Stimulated activated CD8-positive, alpha-beta memory T cell treated with anti-CD3 and anti-CD28 coated beads, Interleukin-7, amount 100 ng/mL, for 24 hours (primary cell): ENCODE measurements at places on chromosomes 13 and 19.

DNA sequence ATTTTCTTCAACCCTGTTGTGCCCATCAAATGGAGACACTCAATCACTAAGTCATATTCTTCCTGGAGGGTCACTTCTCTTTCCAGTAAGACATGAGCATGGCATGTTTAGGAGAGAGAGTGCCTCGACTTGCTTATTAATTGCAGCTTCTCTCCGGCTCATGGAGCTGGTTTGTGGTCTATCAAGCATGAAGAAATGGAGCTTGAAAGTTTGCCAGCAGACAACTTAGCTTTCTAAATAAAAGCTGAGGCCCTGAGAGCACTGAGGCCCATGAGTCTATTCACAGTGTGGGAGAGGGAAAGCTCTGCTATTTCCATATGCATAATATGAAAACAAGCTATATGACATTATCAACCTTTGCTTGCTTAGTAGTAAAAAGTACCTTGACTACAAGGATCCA, 378.5 kb downstream of the FGF9 start:
- no peak for DNase-seq

DNA sequence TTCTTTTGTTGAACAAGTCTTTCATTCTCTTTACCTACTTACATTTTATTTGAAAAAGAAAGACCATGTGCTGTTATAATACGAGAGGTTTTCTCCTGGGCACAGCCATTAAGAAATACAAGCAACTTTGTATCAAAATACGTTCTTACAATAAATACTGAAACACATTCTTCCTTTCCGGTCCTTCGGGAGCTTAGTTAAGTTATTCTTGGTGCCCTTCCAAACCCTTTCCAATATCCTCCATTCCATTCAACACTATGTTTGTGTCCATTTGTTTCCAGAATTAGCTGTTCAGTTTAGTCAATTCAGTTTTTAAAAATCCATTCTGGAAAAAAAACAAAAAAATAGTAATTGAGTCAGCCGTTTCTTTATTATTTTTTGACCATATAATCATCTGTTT, 746.8 kb upstream of the SLC10A2 start:
- DNase-seq: no peak

DNA sequence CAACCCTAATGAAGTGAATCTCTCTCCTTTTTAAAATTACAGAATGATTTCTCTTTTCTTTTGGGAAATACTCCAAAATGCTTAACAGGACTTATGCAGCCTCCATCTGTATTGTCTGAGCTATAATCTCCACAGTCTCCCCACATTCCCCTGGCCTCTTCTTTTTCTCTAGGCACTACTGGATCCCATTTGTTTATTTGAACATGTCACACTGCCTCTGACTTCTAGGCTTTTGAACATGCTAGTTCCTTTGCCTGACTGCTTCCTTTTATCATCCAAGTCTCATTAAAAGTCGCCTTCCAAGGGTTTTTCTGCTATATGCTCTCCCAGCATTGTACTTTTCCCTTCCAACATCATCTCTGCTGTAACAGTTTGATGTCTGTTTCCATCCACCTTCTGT, 548.7 kb downstream of the PCDH9 start:
- DNase-seq: no peak

GRCh38 chr19:35710784-35711723, 6.7 kb downstream of the ZBTB32 start:
- DNase-seq: no peak

DNA sequence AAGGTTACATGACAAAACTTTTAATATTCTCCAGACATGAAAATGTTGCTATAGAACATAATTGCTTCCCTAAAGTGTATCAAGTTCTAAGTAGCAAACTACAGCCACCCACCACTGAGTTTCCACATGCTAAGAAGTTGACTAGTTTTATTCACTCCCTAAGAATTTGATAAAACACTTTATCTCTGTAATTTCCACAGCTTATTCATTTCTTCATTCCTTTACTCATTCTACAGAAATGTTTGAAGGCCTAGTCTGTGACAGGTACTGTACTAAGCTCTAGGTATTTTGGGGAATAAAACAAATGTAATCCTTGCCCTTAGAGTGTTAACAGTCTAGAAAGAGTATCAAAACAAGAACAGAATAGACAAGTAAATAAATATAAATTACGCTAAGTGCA, 101.8 kb upstream of the DIAPH3 start:
- DNase-seq: no peak

DNA sequence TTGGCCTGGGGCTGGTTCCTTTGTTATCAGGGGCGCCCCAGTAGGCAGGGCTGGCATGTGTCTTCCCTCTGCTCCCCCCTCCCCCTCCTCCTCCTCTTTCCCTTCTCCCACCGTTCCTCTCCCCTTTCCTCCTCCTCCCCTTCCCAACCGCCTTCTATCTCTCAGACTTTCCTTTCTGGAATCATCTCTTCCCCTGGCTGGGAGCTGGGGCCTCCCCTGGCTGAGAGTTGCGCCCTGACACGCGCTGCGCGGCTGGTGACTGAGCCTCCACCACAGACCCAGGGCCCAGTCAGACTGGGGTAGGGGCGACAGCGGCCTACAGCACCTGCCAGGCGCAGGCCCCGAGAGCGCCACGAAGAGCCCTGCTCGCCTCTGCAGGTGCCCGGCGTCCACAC, 2.8 kb downstream of the PNMA8B start:
- no peak for DNase-seq

DNA sequence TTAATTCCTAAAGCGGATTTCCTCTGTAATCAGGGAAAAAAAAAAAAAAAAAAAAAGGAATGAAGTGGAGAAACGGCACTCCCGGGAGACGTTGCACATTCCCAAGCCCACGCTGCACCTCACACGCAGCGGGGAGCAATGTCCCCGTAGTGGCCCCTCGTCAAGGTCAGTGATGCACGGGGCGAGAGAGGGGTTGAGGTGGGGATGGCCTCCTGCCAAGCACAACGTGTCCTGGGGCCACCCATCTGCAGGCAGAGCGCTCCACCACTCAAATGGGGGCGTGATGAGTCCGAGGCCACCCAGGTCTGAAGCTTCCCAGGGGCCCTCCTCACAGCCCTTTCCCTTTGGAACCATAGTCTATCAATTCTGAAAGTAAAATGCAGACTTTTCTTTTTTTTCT, 15.1 kb downstream of the PLK5 start:
- no peak for DNase-seq

- no peak for DNase-seq
These were observed 266.3 kb downstream of the PCDH20 start for GRCh38 chr13:61149331-61149730.

DNA sequence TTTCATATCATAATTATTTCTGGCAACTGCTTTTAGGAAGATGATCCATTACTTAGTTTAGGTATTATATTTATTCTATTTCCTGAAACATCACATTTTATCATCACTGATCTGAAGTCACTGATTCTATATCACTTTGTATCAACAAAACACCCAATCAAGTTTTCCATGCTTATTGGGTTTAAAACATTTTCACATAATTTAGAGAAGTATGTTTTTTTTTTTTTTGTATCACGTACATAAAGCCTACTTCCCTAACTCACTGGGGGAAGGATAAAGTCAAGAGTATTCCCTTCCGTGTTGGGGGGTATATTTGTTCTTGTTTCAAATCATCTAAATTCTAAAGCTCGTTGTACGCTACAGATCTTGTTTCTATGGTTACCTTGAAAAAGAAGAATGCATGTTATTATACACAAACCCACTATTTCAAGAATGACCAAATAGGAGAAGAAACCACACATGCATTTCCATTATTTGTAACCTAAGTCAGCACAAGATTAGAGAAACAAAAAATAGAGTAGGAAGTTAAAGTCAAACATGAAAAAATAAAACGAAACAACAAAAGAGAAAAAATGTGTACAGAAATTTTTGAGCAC, 637.2 kb upstream of the MIR17HG start:
- DNase-seq: no peak

GRCh38 chr13:107608736-107609135, 606.6 kb downstream of the LIG4 start:
- DNase-seq: no peak

DNA sequence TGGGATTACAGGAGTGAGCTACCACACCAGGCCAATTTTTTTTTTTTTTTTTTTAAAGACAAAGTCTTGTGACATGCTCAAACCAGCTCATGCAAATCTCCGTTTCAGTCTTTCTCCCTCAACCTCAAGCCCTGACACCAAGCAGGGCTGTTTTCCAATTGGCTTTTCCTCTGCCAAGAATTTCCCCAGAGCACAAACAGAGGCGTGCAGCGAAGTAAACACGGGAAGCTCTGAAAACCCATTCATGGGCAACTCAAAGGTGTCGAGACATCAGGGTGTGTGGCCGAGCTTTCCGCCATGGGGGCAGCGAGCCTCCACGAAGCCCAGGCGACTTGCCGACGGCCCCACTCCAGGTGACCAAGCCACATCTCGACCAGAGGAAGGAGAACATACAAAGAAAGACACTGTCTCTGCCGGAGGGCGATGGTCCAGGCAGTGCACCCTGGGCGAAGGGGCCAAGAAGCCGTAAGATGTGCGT, 70.0 kb downstream of the INSR start:
- DNase-seq: no peak

DNA sequence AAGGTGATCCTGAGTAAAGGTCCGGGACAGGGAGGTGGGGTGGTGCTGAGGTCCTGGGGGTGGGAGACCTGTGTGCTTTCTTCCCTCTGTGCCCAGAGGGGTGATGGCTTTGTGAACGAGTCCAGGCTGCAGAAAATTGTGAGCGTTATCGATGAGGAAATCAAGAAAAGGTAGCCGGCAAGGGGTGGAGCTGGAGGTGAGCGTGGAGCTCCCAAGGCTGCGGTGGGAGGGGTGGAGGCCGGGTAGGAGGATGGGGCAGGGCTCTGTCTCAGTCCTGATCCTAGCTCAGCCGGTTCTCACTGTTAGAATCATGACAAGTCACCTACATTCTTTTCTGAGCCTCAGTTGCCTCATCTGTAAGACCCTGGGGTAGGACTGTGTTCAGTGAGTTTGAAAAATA, 4.0 kb downstream of the SELENOV start:
- DNase-seq: no peak
